DND-41 (cell line): ENCODE measurements at places on chromosomes 7 and 10.

DNA sequence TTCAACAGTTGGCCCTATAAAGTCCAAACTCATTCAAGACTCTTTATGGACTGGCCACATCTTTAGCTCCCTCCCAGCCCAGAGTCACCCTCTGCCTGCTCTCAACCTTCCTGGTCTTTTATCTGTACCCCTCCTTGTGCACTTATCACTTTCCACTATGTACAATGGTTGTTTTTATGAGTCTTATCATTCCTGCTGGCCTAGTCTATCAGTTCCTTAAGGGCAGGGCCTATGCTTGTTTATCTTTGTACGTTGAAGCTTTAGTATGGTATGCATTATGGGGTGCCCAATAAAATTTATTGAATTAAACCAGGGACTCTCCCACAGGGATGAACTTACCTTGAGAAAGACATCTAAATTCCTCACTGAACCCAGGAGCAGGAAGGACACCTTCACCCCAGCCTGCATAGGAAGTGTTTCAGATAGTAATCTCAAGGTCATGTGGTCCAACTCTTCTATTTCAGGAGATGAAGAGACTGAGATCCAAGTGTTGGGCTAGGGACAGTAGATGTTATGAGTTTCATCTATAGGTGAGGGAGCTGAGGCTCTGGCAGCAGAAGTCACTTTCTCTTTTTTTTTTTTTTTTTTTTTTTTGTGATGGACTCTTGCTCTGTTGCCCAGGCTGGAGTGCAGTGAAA lies 13.3 kb upstream of the PDCD4 start:
- DNase-seq: no peak

DNA sequence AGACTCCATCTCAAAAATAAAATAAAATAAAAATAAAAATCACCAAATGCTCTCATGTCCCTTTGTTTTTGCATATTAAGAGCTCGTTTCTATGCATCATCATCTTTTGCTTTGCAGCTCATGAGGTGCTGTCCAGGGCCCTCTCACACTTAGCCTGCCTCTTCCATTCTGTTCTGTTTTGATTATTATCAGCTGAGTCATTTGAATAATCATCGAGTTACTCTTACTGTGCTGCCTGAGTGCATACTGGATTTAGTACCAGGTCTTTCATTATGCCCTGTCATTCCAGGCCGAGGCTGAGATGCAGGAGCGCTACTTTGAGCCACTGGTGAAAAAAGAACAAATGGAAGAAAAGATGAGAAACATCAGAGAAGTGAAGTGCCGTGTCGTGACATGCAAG lies 33.0 kb downstream of the UCMA start:
- no peak for DNase-seq

GRCh38 chr7:114414156-114415063 lies at the start of gene FOXP2:
TSS of gene FOXP2 (plus strand) at chr7:114414815. CDS start at chr7:114426512, 11,697 bp downstream.
- no peak for DNase-seq

DNA sequence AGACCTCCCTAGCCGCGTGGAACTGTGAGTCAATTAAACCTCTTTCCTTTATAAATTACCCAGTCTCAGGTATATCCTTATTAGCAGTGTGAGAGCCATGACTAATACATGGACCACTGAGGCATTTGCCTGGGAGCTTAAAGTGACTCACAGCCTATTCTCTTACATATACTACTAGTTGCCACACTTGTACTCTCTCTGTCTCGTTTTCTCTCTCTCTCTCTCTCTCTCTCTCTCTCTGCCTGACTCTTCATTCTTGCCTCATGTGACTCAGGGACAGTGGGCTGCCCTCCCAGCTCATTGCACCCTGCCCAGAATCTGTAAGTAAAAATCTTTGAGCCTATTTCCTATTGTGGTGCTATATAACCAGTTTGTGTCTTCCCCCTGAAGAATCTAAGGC lies 238.5 kb upstream of the MAGI2 start:
- DNase-seq: no peak

GRCh38 chr10:80176526-80176925 lies 28.8 kb downstream of the ANXA11 start:
- DNase-seq: no peak

DNA sequence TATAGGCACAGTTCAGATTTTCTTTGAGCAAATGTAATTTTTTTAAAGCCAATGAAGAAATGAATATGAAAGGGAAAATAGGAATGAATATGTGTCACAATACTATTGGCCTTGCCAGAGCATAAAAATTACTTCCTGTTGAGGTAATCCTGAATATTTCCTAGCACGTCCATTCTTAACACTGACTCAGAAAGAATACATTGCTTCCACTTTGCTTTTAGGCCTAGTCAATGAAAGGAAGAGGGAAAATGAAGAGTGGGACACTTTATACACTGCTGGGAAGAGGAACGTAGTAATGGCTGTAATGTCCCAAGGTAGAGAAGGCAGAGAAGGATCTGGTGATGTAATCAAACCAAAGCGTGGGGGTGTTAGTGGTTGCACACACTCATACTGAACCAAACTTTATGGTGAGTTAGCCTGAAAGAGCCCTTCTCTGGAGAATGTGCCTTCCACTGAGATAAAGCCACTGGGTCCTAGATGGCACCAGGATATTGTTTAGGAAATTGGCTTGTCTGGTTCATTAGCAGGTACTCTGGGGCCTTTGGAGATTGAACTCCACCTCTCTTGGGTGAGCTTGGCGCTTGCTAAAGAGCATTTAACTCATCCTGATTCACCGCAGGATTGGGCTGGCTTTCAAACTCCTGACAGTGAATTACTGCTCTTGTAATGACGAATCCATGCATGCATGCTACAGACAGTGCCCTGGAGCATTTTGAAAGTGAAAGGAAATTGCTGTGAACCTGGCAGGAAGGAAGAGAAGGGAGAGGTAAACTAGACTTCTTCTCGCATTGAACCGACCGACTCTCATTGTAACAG lies 254.9 kb downstream of the KIAA1217 start:
- peak; percentile 38 for DNase-seq

GRCh38 chr10:30459283-30459682 lies 25.3 kb downstream of the MAP3K8 start:
- no peak for DNase-seq

DNA sequence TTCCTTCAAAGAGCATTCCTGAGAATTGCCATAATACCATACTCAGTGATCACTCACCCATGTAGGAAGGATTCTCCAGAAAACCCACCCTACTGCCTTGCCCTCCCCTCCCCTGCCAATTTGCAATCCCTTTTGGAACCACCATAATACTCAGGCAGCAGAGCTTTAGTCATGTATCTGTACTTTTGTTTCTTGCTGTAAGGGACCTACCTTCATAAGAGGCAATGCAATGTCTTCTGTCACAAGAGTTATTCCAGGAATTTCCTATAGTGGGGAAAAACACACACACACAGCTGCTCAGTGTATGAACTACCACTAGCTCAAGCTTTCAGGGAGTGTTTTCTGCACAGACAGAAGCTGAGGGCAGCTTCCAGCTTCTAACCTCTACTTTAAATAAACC lies 67.0 kb downstream of the GSAP start:
- DNase-seq: no peak

DNA sequence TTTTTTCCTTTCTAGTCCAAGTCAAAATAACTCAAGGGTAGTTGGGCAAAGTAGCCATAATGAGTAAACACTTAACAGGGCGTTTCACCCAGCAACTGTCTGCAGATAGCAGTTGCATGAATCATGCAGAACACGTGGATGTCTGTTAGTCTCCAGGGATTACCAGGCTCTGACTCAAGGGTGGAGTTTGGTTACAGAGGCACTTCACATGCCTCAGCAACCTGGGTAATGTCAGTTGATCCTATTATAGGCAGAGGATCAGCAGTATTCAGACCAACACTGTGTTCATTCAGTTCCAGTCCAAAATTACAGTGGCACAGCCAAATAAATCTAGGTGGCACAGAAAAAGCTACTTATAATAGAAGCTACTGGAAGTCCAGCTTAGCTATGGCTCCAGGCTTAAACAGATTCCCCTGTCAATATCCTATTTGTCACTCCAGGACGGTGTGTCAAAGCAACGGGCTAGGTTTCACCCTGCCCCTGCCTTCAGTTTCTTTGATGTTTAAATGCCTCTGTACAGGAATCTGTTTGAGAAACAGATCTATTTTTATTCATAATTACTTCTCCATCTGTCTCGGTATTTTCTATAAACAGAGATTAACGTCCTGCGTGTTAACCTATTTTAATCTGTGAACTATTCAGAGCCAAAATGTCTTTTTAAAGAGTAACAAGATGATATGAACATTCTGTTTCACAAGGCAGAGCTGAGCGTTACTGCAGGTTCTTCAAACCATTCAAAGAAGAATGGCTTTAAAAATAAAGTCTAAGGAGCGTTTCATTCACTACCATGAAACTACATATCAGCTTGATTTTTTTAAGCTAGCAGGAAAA lies 162.6 kb upstream of the AKR1E2 start:
- DNase-seq: peak; percentile 79

- no peak for DNase-seq
Observed at GRCh38 chr7:115033917-115034459, 112.1 kb downstream of the MDFIC start.

DNA sequence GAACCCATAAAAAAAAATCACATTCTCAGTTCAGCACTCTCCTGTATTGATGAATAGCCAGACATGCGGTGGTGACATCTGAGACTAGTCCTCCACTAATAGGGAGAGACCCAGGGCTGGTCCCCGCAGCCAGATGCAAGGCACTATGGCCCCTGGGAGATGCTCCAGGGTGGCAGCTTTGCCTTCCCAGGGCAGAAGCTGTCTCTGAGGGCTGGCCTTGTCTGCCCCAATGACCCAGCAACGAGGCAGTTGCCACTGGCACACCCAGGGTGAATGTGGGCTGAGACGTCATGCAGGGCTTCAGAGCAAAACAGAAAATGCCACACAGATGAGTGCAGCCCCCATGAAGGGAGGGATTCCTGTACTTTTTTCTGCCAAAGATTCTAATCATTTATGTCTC lies 50.1 kb upstream of the GDF10 start:
- DNase-seq: no peak

DNA sequence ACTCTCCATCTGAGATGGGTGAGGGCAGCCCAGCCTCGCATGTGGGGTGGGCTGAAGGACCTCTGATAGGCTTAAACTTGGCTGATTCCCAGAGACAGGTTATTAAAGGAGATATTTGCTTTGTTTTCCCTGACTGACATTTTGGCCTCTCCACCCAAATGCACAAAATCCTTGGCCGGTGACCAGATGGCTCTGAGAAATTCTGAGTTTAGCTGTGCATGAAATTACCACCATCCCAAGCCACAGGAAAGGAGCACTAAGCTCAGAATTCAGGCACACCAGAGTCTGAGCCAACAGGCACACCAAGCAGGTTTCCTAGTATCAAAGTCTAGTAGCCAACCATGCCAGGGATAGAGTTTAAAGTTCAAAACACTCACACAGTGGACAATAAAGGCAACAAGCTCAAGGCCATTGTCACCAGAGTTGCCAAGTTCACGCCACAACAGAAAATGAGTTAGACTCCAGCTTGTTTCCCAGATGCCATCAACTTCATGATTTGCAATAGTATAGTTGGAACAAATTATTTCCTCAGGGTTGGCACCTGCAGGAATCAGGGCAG lies 387.6 kb downstream of the KCNMA1 start:
- DNase-seq: no peak

DNA sequence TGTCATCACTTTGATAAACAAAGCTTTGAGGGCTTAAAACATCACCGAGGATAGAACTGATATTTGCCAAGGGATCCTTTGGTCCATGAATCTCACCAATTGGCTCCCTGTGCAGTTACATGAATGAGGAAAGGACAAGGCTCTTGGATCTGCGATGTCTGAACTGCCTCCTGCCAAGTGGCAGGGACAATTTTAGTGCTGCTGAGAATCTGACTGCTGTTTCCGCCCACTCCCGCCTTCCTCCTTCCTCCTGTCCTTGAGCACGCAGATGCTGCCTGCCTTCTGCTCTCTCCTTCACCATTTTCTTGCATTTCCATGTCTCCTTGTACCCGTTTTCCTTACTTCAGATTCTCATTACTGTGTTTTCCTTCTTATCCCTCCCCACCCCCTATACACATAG lies 26.8 kb upstream of the ITPRID1 start:
- DNase-seq: no peak

DNA sequence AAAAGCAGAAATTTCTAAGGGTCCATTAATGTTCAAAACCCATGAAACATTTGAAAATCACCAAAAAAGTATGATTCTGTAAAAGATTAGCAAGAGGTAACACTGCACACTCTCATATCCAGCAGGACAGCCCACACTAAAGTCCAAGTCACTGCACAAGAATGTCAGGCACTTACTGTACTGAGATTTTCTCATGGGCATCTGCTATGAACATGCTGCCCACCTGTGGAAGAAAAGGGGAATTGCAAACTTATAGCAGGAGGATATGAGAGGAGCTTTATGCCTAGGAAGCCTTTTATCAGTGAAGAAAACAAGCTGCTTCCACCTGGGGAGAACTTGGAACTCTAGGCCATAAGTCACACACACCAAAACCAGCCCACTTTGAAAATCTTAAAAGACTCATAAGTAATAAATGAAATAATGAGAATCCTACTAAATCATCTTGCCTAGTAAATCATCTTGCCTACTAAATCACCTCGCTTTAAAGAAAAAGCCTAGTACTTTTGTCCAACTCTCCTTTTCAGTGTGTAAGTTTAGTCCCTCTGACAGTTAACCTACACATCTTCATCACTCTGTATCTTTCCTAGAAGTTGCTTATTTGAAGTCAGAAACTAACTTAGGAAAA lies 46.1 kb downstream of the ARMH3 start:
- DNase-seq: peak; percentile 57

GRCh38 chr7:121936951-121937623 lies 64.1 kb downstream of the PTPRZ1 start:
- no peak for DNase-seq

DNA sequence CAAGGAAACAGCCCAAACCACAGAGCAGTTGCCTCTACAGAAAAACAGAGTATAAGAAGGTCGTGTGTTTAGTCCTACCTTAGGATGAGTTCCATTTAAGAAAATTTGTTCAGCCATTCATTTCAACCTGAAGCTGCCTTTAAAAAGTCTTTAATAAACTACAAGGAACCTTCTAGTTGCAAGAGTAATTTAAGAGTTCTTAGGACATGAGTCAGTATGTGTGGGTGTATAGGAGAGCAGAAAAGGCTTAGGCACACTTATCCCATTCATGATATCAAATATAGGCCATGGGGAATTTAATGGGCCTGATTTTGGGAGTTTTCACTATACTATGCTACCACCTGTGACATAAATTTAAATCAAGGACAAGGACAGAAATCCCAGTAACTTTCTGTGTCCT lies 496.8 kb downstream of the TFEC start:
- DNase-seq: no peak

DNA sequence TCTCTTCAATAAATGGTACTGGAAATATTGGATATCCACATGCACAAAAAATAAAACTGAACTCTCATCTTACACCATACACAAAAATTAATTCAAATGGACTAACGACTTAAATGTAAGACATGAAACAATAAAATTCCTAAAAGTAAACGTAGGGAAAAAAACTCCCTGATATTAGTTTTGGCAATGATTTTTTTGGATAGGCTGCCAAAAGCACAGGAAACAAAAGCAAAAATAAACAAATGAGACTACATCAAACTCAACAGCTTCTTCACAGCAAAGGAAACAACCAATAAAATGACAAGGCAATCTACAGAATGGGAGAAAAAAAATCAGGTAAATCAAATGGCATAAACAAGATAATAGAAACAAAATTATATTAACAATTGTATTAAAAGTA lies 65.7 kb downstream of the ORC5 start:
- no peak for DNase-seq
